ENCODE measurements at places on chromosomes 2 and 18.

- no peak for DNase-seq
Measured at GRCh38 chr2:10817413-10817812, 4.8 kb upstream of the PDIA6 start.

DNA sequence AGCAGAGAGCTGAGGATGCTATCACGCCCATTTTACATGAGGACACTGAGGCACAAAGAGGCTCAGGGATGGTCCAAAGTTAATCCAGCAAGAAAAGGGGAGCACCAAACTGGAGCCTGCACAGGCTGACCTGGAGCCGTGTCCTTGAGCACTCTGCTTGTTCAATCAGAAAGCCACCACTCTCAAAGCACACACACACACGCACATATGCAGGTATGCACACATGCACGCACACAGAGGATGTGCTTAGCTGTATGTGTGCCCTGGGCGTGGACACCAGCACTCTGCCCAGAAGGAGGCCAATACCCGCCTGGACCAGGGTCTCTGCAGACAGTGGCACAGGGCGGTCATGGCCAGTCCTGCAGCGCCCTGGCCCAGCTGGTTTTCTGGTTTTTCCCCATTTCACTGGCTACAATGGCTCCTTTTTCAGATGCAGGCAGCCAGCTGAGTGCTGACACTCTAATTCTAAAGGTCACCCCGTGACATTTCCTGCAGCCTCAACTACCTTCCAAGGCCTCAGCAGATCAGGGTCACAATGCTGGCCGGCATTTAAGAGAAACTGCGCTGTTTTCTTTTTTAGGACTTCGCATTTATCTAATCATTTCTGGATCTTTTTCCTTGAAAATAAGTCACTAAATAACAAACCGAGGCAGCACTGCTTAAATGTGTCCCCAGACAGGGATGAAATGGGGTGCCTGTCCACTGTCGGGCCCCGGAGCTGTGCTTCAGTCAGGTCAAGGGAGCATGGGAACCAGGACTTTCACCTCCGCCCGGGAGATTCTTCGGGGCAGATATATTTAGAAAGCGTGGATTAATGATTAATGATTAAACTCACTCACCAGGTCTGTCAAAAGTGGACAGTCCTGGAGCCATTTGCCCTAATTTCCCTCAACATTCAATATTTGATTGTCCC is 104.5 kb downstream of the HDAC4 start:
- peak; percentile 18 for DNase-seq

GRCh38 chr2:11998218-11998617 is 251.8 kb downstream of the LPIN1 start:
- DNase-seq, result no peak

DNA sequence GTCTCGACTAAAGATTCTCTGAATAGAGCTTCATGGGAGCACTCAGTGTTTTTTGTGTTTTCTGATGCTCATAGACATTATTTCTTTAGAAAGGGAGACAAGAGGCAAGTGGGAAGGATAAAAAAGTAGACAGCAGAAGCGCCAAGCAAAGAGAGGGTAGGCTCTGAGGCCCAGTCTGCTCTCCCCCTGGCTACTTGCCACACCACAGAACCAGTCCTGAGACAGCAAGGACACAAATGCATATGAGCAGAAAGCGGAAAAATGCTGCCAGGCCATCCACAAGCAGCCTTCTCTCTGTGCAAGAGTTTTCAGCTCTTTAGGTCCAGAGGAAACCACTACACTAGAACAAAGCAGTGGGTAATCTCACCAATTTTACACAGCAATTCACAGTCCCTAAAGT is 285.4 kb downstream of the ZNF521 start:
- peak; percentile 54 for DNase-seq

- no peak for DNase-seq
Measured at GRCh38 chr2:20723543-20723942, 56.6 kb downstream of the GDF7 start.

- no peak for DNase-seq
Measured at GRCh38 chr2:3265981-3266924, 111.4 kb downstream of the EIPR1 start.

DNA sequence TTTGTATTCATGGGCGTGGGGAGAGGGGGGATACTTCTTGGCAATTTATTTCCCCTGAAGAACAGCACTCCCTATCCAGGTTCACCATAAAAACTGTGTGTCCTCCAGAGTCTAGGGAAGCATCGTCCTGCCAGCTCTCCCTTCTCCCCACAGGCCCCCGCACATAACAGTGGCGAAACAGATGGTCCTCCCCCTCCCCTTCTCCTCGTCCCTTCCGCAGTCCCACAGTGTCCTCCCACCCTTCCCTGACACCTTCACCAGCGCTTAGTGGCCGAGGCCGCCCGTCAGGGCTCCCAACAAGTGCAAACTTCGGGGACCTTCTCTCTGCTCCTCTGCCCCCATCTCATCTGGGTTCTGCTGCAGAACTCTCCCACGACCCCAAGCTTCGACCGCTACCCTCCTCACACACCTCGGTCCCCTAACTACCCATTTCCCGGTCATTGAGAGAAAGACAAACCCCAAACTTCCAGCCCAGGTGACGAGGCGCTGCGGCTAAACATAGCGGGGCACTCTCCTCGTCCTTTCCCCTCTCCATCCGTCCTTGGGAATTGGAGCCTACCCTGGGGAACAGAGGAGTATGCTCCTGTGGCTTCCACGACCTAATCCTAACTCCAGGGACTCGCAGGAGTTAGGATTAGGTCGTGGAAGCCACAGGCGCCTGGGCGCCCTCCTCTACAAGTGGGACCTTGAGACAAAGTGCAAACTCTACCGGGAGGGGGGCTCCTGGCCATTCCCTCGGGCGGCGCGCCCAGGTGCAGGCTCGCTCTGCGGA is 971 bp downstream of the ZNF385B start:
- DNase-seq, result no peak

DNA sequence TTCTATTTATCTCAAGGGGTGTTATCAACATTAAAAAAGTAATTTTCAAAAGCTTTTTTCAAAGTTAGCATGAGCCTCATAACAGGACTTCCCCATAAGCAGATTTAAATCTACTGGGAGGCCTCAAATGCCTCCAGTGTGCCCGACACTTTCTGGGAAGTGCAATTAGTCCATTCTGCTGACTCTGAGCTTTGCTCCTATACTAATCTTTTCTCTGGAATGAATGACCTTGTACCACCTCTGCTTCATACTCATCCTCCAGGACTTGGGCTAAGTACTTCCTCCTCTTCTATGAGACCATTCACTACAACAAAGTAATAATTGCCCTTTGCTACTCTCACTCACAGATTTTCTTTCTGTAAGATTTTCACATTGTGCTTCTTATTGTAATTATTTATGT is 111.1 kb downstream of the RIT2 start:
- DNase-seq, result no peak

DNA sequence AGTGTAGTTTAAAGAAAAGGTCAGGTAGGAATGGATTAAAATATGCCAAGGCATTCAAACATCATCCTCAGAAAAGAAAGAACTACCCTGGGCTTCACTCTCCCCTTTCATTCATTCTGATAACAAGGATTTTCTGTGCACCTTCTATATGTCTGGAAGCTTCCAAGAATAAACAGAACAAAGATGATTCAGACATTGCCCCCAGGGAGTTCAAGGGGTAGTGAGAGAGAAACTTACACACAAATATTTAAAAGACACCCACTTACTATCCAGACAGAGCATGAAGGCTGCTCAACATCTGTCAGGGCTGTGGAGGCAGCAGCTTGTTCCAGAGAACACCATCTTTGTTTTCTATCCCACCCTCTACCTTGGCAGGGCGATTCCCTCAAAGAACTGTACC is 140.5 kb downstream of the ALK start:
- DNase-seq, result no peak

DNA sequence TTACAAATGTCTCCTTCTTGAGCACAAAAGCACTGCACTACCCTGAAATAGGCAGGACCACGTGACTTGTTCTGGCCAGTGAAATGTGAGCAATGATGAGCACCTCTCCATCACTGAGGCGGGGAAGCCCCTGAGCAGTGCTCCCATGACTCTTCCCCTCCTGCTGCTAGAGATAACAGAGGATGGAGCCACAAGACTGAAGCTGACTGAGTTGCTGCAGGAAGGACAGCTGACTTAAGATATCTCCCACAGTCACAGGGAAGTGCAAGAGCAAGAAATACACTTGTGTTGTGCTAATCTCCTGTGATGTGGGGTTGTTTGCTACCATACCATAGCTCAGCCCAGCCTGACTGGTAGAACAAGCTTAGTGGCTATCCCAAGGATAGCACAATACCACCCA is 38.7 kb downstream of the STK39 start:
- no peak for DNase-seq

GRCh38 chr2:202545523-202545922 is 89.2 kb upstream of the FAM117B start:
- no peak for DNase-seq

GRCh38 chr2:7744827-7745226 is 827.6 kb downstream of the RNF144A start:
- DNase-seq, result no peak

- no peak for DNase-seq
Measured at GRCh38 chr2:70475266-70475665, 78.4 kb downstream of the TGFA start.

DNA sequence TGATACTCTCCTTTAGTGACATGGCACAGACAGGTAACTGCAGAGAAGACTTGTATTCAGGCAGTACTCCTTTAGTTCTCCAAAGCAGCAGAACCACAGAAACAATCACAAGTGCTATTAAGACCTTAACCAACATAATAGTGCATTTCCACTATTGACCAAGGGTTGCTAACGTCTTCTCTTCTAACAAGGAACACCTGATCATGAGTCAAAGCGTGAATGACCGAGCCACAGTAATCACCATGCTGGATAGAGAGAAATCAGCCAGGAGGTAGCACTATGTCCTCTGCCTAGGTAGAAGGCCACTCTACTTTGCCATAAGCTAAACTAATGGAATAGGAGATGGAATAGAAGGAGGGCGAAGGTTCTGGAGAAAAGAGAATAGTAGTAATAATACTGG is 161.0 kb downstream of the ANKRD44 start:
- DNase-seq, result no peak

- no peak for DNase-seq
Measured at GRCh38 chr2:168424112-168424951, 31.7 kb upstream of the CERS6 start.

- DNase-seq, result no peak
Measured at GRCh38 chr2:153622285-153622684, 143.7 kb upstream of the RPRM start.

GRCh38 chr2:173221937-173222594 is 132.6 kb upstream of the CDCA7 start:
- no peak for DNase-seq

DNA sequence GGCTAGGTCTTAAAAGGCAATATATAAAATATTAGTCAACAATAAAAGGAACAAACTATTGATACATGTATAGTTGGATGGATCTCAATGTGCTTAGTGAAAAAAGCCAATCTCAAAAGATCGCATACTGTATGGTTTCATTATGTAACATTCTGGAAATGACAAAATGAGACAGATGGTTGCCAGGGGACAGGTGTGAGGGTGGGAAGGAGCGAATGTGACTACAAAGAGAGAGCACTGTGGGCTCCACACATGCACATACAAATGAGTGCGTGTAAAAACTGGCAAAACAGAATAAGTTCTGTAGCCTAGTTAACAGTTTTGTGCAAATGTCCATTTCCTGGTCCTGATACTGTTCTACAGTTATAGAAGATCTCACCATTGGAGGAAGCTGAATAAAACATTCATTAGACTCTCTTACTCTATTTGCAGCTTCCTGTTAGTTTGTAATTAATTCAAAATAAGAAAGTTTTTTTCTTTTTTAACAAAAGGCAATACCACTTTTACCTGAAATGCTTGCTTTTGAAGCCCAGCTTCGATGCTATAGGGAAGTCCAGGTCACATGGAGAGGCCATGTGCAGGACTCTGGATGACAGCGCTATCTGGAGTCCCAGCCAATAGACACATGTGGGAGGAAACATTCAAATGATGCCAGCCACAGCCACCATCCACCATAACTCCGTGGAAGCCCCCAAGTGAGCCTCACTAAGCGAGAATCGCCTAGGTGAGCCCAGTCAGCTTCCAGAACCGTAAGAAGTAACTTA is 21.0 kb upstream of the C2orf80 start:
- DNase-seq, result no peak

DNA sequence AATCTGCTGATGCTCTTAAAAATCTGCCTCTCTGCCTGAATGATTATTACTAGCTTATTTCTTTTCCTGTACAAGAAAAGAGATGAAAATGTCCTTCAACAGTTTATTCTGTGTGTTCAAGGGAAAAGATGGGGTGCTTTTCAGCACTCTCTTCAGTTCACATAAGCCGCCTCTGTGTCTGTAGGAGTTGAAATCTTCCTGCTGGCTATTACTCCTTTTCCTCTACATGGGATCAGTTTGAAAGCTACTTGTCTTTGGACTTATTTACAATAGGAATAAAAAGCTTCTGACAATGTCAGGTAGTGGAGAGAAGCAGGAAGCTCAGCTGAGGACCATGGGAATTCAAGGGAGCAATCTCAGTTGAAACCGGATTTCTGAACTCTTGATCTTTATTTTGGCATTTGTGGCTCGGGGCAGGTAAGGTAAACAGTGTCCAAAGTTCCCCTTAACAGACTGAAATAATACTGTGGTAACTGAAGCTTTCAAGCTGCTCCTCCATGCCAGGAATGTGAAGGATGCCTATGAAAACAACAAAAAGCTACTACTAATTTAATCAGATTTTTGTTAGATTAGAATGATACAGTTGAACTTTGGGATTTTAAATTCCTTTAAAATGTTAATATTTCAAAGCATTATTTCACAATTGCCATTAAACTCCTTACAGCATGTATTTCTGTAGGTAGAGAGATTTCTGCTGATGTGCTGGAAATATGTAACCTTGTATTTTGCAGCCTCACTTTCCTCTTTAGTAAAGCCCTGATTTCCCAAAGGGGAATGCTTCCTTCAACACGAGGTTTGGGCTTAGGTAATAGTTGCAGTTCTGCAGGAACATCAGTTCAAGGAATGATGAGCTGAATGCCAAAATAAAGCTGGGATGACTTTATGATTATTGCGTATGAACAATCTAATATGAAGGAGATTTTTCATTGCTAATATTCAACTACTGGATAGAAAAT is 43.6 kb downstream of the MAPRE2 start:
- no peak for DNase-seq

DNA sequence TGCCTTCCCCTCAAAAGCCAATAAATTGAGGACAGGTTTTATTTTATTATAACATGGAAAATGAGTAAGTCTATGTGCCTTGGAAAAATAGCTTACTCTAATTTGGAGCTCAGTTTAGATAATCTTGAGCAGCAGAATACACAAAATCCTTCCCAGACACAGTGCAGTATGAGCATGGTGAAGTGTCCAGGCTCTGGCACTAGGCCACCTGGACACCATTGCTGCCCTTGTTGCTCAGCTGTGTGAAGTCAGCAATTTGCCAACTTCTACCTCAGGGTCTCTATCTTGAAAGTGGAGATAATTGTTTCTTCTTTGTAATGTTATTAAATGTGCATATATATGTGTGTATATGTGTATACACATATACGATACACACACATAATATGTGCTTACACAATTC is 104.9 kb upstream of the CAVIN2 start:
- no peak for DNase-seq

GRCh38 chr2:217858519-217859491 is 144.0 kb downstream of the TNS1 start:
- peak; percentile 96 for DNase-seq

Data from right hindlimb (tissue), 1 donor.